ENCODE measurements at places on chromosomes 12 and 14.
A peak's percentile ranks its signal among the peaks of the same experiment; 100 is the strongest.

GRCh38 chr14:100554082-100554677 is 33.0 kb downstream of the BEGAIN start:
- no peak for DNase-seq

DNA sequence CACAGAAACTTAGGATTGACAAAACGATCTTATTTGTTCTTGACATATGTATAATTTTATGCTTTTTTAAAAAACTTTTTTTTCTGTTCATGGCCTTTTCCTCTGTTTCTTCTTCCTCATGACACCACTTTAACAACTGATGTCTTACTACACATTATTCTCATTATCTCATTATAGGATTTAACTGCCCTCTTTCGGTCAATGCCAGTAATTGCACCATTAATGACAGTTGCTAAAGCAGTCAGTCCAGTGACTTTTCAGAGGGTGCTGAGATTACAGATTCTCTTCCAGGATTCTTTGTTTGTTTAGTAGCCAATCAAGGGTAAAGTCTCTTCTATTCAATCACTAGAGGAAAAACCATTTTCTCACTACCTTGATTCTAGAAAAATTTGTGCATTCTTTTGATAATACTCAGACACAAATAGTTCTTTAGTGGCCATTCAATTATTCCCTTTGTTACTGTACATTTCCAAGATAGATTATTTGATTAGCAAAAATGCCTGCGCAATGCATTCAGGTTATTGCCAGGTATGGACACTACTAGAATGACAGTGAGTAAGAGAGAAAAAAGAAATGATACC is 50.1 kb downstream of the KLRG1 start:
- no peak for DNase-seq

GRCh38 chr12:20450591-20451180 is 82.3 kb downstream of the PDE3A start:
- no peak for DNase-seq

DNA sequence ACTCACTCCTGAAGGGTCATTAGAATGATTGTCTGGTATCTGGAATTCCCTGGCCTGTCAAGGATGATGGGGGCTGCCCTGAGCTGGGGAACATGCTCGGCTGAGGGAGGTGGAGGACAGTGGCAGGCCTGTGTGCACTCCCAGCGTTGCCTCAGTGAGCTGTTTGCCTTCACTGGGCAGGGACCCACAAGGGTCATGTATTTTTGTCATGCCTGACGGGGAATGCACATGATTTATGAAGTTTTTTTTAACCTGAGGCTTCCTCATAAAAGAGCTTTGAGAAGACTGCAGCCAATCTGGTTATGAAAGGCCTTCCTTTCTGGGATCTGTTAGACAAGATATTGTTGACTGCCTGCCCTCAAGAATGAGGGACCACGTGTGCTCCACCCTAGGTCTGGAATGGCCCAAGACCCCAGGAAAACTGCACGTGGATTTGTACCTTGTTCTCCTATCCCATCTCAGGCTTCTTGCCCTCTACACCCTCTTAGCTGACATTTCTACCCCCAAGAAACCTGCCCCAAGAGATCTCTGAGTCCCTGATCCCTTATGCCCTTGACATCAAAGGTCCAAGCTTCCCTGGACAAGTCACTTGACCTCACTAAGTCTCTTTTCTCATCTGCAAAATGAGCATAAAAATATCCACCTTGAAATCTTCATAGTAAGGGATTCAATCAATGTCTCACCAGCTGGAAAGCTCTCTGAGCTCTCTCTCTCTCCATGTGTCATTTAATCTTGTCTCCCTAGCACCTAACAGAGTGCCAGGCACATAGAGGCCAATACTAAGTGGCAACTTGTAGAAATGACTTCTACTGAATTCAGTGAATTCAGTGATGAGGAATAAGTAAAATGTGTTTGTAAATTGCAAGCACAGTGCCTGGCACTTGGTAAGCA is 24.5 kb upstream of the COL2A1 start:
- no peak for DNase-seq

GRCh38 chr14:100736269-100737180 is 9.8 kb downstream of the DLK1 start:
- DNase-seq = no peak

DNA sequence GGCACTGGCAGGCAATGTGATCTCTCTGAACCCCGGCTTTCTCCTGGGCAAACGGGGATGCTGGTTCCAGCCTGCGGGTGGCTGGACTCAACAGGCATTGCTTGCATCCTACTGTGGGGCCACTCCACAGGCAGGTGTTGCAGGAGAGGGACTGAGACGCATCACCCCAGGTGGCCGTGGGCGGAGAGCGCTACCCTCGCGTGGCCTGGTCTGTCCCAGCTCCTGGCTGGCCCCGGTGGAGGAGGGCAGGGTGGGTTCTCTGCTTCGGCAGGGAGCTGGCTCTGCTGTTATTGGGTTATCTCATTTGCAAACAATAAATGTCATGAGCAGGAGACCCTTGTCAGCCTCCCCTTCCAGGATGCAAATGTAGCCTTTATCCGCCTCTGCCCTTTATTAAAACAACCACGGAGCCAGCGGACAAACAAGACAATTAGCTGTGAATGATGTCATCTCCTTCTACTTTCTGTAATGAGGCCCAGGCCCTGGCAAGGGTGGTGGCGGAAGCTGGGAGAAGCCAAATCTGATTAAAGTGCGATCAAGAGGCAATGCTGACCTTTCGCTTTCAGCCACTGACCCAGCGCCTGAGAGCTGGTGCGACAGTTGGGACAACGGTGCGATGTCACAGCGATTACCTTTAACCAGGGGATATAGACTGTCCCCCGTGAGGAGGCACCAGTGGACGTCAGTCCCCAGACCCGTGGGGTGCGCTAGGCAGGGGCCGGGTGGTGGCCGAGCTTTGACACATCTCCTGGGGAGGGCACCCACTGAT is 161.8 kb downstream of the KIF26A start:
- no peak for DNase-seq

GRCh38 chr12:68958322-68958721 is 25.4 kb upstream of the CPM start:
- no peak for DNase-seq

DNA sequence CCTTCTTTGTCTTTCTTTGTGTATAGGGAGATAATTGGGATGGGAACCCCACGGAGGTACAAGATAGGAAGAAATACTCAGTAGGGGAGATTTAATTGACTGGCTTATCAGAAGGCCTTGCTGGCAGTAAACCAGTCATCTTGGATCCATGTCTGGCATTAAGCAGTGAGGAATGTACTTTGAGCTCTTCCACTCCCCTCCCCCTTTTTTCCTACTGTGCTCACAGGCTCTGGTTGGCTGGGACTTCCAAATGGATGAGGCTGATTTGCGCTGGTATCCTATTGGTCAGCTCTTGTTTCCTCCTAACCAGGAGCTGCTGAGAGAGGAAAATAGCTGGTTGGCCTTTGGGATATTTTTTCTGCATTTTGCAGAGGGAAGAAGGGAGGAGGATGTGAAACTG is 24.7 kb downstream of the NGDN start:
- no peak for DNase-seq

DNA sequence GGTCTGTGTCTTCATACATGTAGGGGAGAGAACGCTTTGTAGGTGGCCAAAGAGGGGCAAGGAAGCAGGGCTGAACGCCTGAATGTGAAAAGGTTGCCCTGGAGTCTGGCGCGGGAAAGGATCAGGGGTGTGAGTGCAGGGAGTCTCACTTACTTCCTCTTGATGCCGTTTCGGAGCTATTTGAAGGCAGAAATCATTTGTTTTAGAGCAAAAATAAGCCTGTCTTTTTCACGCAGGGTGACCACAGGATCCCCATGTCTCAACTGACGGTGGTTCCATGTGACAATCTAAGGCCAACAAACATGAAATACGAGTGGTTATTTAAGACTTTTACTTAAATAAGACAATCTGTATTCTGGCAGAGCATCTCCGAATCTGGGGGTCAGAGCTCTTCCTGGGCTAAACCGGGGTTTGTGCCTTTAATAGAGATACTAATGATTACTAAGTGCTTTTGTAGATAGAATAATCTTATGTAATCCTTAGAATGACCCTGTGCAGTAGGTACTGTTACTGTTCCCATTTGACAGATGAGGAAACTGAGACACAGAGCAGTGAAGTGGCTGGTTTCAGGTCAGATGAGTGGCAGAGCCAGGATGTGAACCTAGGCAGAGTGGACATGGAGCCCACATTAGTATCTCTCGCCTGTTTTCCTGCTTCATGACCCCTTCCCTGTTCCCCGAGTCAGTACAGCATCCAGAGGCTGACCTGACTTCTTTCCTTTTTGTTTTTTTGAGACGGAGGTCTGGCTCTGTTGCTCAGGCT is 1.9 kb downstream of the BRI3BP start:
- no peak for DNase-seq

GRCh38 chr14:62451221-62451620 is 594.0 kb downstream of the KCNH5 start:
- no peak for DNase-seq

- peak; percentile 37 for DNase-seq
Observed at GRCh38 chr14:104420990-104421389, 158.6 kb upstream of the C14orf180 start.

GRCh38 chr14:61672796-61673195 is 22.5 kb upstream of the HIF1A start:
- DNase-seq = no peak

DNA sequence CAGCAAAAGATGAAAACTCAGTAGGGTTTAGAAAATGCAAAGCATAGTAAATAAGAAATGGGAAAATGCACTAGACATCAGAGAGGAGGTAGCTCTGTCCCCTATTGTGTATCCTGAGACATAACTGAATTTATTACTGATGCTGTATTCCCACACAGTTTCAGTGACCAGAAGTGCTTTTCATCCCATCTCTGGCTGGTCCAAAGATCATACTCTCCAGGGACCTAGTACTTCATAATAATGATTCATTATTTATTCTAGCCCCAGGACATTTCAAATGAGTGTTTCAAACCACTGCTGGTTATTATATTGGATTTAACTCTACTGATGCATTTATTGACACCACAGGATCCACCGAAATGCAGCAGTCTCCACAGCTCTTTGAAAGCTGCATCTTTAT is 163.3 kb downstream of the PAWR start:
- no peak for DNase-seq

GRCh38 chr12:99824900-99825542 is 159.7 kb downstream of the ANKS1B start:
- DNase-seq = no peak

GRCh38 chr12:118880720-118881493 is 100.4 kb upstream of the SRRM4 start:
- DNase-seq = no peak

GRCh38 chr14:23577004-23577681 is 1.4 kb downstream of the JPH4 start:
- peak; percentile 67 for DNase-seq

DNA sequence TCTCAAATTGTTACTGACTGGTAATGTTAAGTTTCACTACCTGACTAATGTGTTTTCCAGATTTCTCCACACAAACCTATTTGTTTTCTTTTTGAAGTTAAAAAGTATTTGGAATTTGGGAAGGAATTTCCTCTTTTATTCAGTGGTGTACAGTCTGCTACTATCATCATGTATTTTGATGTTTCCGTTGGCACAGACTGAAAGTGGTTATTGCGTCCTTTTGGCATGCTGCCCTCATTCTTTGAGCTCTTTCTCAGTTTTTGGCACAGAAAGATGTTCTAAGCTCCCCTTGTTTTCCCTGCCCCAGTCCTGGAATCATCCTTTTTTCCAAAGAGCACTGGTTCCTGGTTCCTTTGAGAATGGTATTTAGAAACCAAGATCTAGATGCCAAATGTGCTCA is 31.4 kb upstream of the RTRAF start:
- no peak for DNase-seq

DNA sequence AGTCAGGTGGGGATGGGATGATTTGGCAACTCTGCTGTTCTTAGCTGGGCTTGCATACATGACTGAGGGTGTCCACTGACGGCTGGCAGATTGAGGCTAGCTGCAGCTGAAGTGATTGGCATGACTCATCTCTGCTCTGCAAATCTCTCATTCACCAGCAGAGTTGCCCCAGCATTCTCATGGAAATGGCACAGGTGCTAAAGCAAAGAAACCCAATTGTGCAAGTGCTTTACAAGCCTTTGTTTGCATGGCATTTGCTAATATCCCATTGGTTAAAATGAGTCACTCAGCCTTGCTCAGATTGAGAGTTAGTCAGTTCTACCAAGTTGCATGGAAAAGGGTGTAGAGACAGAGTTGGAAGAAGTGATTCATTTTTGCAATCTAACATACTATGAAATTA is 389.7 kb upstream of the FAR2 start:
- no peak for DNase-seq

DNA sequence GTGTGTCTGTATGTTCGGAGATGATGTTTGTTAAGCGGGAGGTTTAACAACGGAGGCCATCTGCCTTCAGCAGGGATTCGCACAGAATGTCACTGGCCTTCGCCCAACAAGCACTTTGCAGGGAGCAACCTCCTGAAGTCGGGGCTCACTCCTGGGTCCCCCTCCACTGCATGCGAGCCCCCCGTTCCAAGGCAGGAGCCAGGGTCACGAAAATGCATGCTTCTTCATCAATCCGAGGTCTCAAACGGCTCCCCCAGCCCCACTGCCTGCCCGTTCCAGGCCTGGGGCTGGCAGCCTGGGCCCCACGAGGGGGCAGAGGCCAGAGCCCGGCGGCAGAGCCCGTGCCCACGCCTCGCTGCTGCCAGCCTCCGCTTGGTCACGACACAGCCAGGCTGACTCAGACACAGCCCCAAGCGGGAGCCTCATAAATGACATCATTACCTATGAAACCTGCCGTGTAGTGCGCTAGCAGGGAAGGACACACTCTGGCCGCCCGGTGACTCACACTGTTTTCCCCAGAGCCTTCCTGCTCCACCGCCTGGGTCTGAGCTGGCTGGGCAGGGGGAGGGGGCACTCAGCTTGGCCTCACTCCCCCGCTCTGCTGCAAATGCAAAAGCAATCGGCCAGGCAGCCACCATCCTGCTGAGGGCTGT is 169.5 kb upstream of the RTL1 start:
- peak; percentile 45 for DNase-seq

DNA sequence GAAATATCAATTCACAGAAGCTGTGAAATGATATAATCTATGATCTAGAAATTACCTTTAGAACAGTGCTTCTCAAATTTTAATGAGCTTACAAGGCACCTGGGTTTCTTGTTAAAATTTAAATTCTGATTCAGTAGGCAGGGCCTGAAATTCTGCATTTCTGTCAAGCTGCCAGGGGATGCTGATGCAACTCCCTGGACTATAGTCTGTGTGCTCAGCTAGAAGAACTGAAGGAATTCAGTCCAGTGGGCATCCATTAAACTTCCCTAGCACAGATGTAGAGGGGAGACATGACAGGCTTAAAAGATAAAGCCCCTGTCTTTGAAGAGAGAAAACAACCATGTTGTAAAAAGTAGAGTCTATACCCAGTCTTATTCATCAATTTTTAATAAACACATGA is 441.8 kb downstream of the TMTC2 start:
- no peak for DNase-seq

- DNase-seq = no peak
Observed at GRCh38 chr14:92944976-92945375, 22.0 kb downstream of the CHGA start.

GRCh38 chr14:30275604-30276003 is 283.4 kb upstream of the G2E3 start:
- no peak for DNase-seq

GRCh38 chr14:69675877-69676416 is 64.6 kb downstream of the SUSD6 start:
- no peak for DNase-seq

GRCh38 chr12:29026419-29026818 is 122.7 kb upstream of the FAR2 start:
- DNase-seq = no peak
